ENCODE measurements at places on chromosomes 5 and 9.
A peak's percentile ranks its signal among the peaks of the same experiment; 100 is the strongest.

DNA sequence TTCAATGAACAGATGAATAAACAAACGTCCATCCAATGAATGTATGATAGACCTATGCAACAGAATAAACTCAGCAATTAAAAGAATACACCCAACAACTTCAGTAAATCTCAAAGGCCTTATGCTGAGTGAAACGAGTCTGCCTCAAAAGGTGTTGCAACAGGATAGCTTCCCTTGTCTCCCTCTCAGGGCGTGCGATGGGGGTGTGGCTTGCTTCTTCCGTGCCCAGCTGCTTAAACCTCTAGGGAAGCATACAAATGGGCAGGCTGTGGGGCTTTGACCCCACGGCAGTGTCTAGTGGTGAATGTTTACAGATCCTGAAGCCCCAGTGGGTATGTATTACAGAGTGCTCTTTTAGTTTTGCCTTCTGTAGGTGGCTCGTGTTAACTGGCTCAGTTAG is 87.0 kb upstream of the CCL21 start:
- ATAC-seq = no peak

- peak; percentile 51 for ATAC-seq
Measured at GRCh38 chr9:112945620-112946208, 55.0 kb upstream of the SLC46A2 start.

- no peak for ATAC-seq
Measured at GRCh38 chr5:90092734-90093133, 316.8 kb downstream of the CETN3 start.

- ATAC-seq = no peak
Measured at GRCh38 chr9:3920604-3921582, 379.0 kb downstream of the GLIS3 start.

DNA sequence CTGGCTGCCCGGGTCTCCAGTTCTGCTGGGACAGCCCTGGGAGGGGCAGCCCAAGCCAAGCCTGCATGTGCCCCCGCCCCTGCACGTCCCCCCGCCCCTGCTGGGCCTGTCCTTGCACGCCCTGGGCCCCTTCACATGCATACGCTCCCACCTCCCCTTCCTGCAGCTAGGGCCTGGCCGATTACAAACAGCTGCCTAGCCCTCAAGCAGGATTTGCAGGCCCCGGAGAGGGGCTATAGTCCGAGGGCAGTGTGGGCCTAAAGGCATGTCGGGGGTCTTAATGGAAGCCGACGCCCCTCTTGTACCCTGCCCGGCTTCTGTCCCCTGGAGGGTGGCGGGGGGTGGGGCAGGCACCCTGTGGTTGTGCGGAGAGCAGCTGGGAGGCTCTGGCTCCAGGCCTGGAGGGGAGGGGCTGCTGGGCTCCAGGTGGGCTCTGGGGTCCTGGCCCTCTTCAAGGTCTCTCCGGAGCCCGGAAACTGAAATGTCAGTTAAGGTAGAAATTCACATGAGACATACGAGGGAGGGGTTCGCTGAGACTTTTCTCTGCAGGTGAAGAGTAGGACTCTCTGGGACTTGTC is 16.9 kb downstream of the COL5A1 start:
- ATAC-seq = no peak

GRCh38 chr5:174464504-174465165 is 259.7 kb upstream of the MSX2 start:
- no peak for ATAC-seq

DNA sequence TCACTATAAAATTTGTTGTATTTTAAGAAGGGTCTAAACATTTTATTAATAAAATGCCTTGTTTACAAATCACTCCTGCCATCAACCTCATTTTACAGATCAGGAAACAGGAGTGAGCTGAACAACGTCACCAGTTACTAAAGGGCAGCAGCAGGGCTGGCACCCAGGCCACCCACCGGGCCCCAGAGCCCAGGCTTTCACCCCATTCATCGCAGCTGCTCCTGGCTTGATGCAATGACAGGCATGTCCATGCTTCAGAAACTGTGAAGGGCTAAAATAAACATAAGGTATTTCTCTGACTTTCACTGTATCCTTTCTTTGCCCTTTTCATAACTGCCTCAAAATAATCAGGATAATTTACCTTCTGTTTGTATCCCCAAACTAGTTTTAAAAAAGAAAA is 18.1 kb downstream of the MED27 start:
- ATAC-seq = no peak

GRCh38 chr9:122463828-122464632 is 13.7 kb downstream of the OR1J1 start:
- peak; percentile 82 for ATAC-seq

DNA sequence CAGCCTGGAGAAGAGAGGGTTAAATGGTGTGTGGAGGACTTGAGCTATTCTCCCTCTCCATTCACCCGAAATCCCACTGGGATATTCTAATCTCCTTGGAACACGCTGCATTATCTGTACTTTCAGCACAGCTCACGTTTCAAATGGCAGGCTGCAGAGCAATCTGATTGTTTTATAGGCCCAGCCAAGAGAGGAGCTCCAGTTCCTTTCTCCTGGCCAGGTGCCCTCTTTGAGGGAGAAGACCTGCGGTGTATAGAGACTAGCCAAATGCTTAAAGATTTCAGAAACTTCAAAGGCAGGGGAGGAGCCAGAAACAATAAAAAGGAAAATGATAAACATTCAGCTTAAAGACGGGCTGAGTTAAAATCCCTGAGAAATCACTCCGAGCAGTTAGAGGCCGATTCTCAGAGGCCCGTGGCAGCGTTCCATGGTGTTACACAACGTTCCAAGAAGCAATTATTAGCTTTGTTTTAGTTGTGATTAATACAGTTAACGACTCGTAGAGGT is 564.0 kb upstream of the KLF4 start:
- no peak for ATAC-seq

DNA sequence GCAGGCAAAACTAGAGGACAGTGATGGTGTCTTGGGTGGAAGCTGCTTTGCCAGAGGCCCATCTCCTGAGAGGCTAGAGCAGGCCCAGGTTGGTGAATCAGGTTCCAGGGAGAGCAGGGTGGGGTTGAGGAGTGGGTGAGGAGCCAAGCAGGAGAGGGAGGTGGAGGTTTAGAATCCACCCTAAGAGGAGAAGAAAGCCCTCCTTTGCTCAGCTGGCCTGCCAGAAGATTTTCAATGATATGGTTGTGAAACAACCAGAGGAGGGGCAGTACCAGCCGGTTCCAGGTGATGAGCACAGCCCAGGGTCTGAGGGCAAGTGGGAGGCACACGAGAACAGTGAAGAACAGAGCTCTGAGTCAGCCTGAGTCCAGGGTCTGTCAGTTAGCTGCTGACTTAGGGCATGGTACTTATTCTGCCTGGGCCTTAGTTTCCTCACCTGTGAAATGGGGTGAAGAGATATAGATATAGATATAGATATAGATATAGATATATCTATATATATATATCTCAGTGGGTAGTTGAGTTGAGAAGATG is 17.8 kb downstream of the PPARGC1B start:
- ATAC-seq = no peak

- no peak for ATAC-seq
Measured at GRCh38 chr9:129988607-129989361, 54.2 kb downstream of the FNBP1 start.

GRCh38 chr9:75053869-75054268 is 25.8 kb upstream of the CARNMT1 start:
- ATAC-seq = no peak

DNA sequence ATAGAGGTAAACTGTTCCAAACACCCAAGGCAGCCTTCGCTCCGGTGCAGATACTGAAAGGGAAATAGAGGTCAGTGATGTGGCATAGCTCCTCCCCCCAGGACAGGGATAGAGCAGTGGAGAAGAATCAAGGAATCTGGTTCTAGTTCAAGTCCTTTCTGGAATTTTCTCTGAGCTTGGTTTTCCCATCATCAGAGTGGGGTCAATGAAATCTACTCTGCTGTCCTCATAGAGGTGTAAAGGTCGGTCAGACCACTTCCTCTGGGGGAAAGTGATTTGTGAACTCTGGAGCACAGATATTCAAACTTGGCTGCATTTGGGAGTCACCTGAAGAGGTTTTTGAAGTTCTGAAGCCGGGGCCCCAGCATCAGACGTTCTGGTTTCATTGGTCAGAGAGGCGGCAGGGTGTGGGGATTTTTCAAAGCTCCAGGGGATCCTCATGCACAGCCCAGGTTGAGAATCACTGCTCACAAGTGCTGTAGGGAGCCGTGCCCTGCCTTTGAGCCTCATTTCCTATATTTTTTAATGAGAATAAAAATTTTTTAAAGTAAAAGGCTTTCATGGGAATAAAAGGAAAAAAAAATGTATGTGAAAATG is 105.7 kb upstream of the RAD23B start:
- no peak for ATAC-seq

DNA sequence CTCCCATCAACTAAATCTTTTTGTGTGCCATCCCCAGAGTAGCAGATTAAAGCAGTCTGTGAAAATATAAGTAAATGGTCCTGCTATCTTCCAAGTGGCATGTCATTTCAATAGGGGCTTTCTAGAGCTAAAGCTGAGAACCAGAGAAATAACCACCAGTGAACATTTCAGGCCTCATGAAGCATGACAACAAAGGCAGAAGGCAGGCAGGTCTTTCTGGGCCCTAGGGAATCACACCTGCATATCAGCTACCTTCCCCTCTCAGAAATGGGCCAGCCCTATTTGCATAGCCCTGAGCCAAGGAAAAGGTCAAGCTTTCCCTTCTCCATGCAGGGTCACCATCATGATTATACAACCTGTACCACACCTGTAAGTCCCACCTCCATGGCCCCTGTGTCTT is 205.3 kb downstream of the DEPDC1B start:
- no peak for ATAC-seq

GRCh38 chr5:96896276-96896675 is 20.0 kb downstream of the ERAP2 start:
- no peak for ATAC-seq

- ATAC-seq = peak; percentile 67
Measured at GRCh38 chr9:115262952-115263351, 145.0 kb upstream of the TNC start.

DNA sequence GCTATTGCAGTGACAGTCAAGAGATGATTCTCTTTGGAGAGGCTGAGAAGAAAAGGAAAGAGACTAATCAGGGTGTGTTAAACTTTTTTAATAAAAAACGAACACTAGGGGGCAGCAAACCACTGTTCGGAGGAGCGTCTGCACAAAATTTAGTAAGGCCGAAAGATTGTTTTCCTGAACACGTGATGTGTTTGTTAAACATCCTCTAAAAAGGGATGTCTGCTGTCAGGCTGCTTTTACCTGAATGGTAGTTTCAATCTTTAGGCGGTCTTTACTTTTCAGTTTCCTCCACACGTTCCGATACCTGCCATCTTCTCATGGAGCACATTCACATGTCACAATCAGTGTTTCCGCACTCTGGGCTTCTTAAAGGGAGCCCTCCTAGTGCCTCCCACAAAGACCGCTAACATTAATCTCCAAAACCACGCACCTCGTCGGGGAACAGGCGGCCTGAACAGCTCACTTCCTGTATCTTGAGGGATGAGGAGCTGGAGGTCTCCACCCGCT is 125.2 kb downstream of the GPBP1 start:
- peak; percentile 82 for ATAC-seq

DNA sequence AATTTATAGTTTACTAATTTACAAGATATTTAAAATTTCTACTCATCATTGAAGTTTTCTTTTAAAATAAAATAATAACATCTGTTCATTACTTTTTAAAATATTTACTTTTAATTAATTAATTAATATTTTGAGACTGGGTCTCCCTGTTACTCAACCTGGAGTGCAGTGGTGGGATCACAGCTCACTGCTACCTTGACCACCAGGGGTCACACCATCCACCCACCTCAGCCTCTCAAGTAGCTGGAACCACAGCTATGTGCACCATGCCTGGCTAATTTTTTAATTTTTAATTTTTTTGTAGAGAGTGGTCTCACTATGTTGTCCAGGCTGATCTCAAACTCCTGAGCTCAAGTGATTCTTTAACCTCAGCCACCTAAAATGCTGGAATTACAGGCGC is 1013.6 kb downstream of the CDH9 start:
- ATAC-seq = no peak

DNA sequence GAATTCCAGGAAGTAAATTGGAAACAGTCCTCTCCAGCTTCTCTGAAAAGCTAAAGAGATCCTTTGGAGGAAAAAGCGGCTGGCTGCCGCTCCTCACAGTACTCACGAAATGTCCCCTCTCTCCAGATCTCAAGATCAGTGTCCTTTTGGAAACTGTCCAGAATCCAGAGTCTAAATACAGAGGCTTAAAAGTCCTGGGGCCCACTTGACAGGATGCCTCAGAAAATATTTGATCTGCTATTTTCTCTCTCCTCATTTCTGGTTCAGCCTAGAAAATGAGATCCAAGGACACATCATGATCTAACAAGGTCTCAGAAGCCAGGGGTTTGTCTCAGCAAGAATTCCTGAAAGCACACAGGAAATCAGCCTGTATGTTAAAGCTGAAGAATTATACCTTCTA is 7.2 kb downstream of the C1QTNF2 start:
- ATAC-seq = no peak

- ATAC-seq = peak; percentile 47
Measured at GRCh38 chr9:125902214-125902613, 155.0 kb downstream of the PBX3 start.

DNA sequence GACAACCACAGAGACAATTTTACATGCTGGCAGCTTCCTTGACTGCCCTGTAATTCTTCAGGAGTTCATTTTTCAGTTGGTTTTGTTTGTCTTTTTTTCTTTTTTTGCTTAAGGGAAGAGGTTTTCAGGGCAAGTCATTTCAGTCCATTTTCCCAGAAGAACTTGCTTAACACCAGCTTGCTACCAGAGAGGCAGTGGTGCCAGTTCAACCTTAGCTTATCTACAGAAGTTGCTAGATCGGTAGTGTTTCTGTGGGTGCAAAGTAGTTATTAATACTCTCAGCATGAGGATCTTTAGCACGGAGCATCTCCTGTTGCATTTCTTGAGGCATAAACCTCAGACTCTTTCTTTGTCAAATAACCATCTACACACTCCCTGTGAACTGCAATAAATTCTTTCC is 1.1 kb downstream of the SPEF2 start:
- ATAC-seq = no peak

DNA sequence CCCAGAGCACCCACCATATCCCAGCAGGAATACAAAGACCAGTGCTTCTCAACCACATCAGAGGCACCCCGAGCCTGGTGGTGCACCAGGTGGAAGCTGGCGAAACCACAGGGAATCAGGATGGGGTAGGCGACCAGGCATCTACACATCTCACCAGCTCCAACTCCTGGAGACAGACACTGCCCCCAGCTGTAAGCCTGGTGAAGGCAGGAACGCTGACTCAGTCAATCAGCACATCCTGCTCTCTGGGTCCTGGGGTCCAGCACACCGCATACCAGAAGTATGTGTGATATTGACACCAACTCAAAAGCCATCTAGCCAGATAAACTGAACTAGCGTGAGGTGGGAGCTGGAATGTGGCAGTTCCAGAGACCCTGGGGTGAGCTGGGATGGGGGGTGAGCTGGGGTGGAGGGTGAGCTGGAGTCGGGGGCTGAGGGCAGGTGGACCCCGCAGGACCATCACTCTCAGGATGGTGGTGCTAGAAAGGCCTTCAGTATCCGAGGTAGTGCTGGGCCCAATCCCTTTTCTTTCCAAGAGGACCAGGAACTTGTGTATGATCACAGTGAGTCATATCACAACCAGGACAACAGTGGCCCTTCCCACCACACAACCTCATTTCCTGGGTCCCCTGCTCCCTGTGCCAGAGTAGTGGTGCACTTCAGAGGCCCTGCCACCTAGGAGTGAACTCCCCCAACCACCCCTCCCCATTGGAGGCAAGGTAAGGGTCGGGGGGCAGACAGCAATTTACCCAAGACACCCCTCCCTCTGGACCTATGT is 2.5 kb downstream of the DBN1 start:
- no peak for ATAC-seq

Data from SK-N-SH treated with all-trans-retinoic acid at 6 μM for 48 hours (cell line).